ENCODE measurements at places on chromosomes 7 and 10. TPM values are rescaled to one million over a fixed set of nuclear protein-coding genes. Genes with fewer than 3 reads are reported as not detected.
A peak's percentile ranks its signal among the peaks of the same experiment; 100 is the strongest.

The PTF1A gene
- not detected for total RNA-seq

The C10orf105 gene
- total RNA-seq = not detected

The SLC26A5 gene
- total RNA-seq = not detected

The MCM10 gene
- 0.58 TPM for total RNA-seq

GRCh38 chr7:28528899-28529298 lies 116.6 kb downstream of the CREB5 start:
- H3K36me3 ChIP-seq = no peaks in the 10 kb centered on the region
- no peak for DNase-seq
- H3K27ac ChIP-seq = peak overlapping the region; percentile 51
- no peaks in the 10 kb centered on the region for H3K27me3 ChIP-seq
- peaks cover 10% of the 10 kb centered on the region for H3K4me1 ChIP-seq

GRCh38 chr10:1474376-1475097 lies 262.8 kb downstream of the ADARB2 start:
- no peaks in the 10 kb centered on the region for H3K36me3 ChIP-seq
- peaks cover 26% of the 10 kb centered on the region for H3K27me3 ChIP-seq
- no peaks in the 10 kb centered on the region for H3K4me1 ChIP-seq

DNA sequence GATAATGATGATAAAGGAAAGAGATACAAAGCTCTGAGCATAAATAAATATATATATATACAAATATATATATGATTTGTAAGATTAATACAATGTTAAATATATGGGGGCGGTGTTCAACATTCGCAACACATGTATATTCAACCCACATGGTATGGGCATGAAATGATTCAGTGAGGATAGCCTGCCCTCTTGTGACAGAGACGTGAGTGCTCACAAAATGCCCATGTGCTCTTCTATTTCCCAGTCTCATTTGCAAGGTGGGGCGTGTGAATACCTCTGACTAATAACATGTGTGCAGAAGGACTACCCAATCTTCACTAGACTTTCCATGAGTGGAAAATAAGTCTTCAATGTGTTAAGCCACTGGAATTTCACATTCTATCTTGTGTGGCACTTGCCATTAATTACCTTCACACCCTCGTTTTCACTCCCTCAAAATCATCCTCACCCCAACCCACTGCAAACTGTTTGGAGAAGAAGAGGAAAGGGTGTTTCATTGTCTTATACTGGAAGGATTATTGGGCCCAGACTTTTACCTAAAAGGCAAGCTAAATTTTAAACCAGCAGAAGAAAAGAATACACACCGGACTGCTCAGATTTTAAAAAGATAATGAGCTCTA lies 26.9 kb downstream of the ASAH2 start:
- no peak overlapping the region for H3K27ac ChIP-seq
- DNase-seq = no peak
- H3K4me3 ChIP-seq = no peak overlapping the region
- peaks cover 4% of the 10 kb centered on the region for H3K27me3 ChIP-seq
- no peaks in the 10 kb centered on the region for H3K4me1 ChIP-seq
- H3K36me3 ChIP-seq = no peaks in the 10 kb centered on the region

GRCh38 chr10:47166405-47166777 lies 133.6 kb upstream of the GDF10 start:
- peaks cover 10% of the 10 kb centered on the region for H3K27me3 ChIP-seq
- no peaks in the 10 kb centered on the region for H3K36me3 ChIP-seq
- H3K4me1 ChIP-seq = peaks cover 23% of the 10 kb centered on the region
- no peak for DNase-seq
- no peak overlapping the region for H3K27ac ChIP-seq

DNA sequence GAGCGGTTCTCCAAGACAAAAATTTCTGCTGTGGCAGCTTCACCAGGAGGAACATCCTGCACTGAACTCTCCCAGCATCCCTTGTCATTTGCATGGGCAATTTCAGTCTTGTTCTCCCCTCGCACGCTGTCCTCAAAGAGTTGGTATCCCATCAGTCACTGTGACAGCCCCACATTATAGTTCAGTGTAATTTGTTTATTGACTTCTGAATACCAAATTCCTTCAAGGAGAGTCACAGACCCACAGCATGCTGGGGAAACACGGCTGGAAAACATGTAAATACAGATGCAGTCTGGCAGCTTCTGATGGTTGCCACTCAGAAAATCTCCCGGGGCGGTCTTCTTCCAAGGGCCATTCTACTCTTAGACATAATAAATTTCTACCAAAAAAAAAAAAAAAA lies 151.0 kb upstream of the NEBL start:
- no peak overlapping the region for H3K4me3 ChIP-seq
- H3K27ac ChIP-seq = no peak overlapping the region
- no peaks in the 10 kb centered on the region for H3K36me3 ChIP-seq
- H3K4me1 ChIP-seq = peaks cover 5% of the 10 kb centered on the region

GRCh38 chr10:71719042-71719441 lies 536 bp downstream of the C10orf105 start:
- H3K36me3 ChIP-seq = no peaks in the 10 kb centered on the region
- peak; percentile 58 for DNase-seq
- no peak overlapping the region for H3K4me3 ChIP-seq

DNA sequence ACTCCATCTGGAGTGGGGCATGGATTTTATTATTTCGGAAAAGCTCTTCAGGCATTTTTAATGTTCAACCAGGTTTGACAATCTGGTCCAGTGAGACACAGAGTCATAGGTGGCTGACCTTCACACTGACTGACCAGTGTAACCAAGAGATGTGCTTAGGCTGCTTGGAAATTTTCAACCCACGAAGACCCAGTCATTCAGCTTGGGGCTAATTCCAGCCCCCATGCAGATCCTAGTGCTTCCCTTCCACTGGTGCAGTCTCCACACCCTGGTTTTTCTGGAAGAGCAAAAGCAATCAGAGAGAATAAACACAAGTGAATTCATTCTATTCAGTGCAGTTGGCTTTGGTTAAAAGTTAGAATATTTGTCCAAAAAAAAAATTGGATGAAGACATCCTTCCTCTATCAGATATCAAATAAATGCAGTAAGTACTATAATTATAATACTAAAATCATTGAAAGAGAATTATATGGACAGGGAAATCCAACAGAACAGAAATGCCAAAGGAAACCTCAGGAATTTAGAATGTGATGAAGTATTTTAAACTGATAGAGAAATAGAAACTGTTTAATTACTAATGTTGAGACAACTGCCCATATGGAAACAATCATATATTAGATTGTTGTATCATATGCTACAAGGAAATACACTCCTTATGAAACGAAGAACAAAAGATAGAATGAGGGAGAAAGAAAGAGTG lies 178.0 kb downstream of the NPSR1 start:
- no peaks in the 10 kb centered on the region for H3K4me1 ChIP-seq
- DNase-seq = no peak
- no peak overlapping the region for H3K4me3 ChIP-seq
- H3K27me3 ChIP-seq = peaks cover 4% of the 10 kb centered on the region

DNA sequence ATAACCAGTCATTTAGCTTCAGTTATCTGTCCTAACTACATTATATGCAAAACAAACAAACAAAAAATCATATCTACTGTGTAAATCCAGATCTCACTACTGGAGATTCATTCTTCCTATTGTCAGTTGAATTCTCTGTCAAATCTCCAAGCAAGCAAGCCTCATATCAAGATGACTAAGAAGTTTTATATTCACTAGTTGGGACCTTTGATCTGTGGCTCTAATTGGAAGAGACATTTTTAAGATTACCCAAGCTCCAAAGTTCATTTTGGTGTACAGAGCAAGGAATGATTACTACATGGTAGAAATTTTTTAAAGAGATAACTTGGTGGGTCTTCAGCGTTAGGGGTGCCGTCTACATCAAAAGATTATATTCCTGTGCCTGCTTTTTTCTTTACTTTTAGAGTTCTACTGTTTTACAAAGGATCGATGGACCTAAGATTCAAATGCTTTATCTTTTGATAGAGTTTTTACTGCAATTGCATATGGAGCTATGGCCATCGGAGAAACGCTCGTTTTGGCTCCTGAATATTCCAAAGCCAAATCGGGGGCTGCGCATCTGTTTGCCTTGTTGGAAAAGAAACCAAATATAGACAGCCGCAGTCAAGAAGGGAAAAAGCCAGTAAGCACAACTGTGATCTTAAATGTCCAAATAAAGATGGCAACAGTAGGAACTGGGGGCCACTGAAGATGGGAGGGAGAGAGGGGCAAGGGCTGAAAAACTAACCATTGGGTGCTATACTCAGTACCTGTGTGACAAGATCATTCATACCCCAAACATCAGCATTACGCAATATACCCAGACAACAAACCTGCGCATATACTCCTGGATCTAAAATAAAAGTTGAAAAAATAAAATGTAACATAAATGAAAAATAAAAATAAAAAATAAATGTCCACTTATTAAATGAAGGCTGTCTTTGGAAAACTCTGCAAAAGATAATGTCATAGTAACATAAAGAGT lies 47.9 kb downstream of the SP8 start:
- DNase-seq = no peak
- no peaks in the 10 kb centered on the region for H3K27me3 ChIP-seq
- H3K4me1 ChIP-seq = no peaks in the 10 kb centered on the region

DNA sequence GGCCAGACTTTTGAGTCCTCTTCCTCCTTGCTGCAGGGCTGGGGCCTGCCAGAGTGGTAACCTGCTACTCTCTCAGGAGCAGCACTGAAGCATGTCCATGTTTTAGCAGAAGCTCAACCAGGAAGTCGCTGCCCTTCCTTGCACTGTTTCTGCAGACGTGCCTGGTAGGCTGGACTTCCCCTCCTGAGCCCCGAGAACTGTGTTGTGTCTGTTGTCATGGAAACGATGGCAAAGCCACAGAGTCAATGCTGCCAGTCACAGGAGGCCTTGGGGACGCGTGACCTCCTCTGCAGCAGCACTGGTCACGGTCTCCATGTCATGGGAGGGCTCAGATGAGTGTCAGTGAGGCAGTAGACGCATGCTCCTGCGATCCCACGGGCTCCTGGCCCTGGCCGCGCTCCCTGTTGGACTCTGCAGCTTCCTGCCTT lies 145.5 kb downstream of the FANK1 start:
- no peaks in the 10 kb centered on the region for H3K36me3 ChIP-seq
- peak overlapping the region; percentile 24 for H3K27ac ChIP-seq

GRCh38 chr7:139762886-139763285 lies 14.9 kb downstream of the HIPK2 start:
- H3K27ac ChIP-seq = peak overlapping the region; percentile 23
- DNase-seq = no peak

GRCh38 chr7:75928568-75928914 lies 13.6 kb downstream of the POR start:
- no peak overlapping the region for H3K4me3 ChIP-seq
- H3K27me3 ChIP-seq = no peaks in the 10 kb centered on the region
- no peak for DNase-seq
- H3K4me1 ChIP-seq = peaks cover 27% of the 10 kb centered on the region
- H3K36me3 ChIP-seq = no peaks in the 10 kb centered on the region

GRCh38 chr10:70055550-70055949 lies 2.9 kb downstream of the MACROH2A2 start:
- no peaks in the 10 kb centered on the region for H3K36me3 ChIP-seq
- peaks cover 18% of the 10 kb centered on the region for H3K27me3 ChIP-seq
- no peak for DNase-seq
- peaks cover 11% of the 10 kb centered on the region for H3K4me1 ChIP-seq
- H3K27ac ChIP-seq = no peak overlapping the region
- H3K4me3 ChIP-seq = no peak overlapping the region

DNA sequence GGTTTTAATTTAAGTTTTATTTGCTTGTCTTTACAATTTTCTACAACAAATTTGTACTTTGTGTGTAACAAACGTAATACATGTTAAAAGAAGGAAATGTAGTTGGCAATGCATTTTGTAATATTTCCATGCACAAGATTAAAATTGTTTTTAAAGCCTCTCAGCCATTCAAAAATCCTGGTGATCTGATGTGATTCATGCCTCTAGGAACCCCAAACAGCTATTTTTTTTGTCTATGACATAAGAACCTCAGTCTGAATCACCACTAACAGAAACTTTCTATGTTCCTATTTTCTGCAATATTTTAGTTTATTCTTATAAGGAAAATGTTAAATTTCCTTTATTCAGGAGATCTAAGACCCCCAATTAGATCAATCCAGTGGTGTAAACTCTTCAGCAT lies 183.1 kb upstream of the YAE1 start:
- no peaks in the 10 kb centered on the region for H3K4me1 ChIP-seq
- no peak for DNase-seq
- H3K27me3 ChIP-seq = peaks cover 17% of the 10 kb centered on the region
- H3K36me3 ChIP-seq = no peaks in the 10 kb centered on the region
- no peak overlapping the region for H3K27ac ChIP-seq
- no peak overlapping the region for H3K4me3 ChIP-seq

- no peak overlapping the region for H3K4me3 ChIP-seq
- no peak for DNase-seq
- H3K4me1 ChIP-seq = peaks cover 75% of the 10 kb centered on the region
- H3K27ac ChIP-seq = no peak overlapping the region
- no peaks in the 10 kb centered on the region for H3K36me3 ChIP-seq
These were observed 137.3 kb downstream of the CELF2 start for GRCh38 chr10:11154849-11155498.

GRCh38 chr10:72794260-72794659 lies 99.3 kb upstream of the OIT3 start:
- H3K27ac ChIP-seq = no peak overlapping the region
- H3K4me3 ChIP-seq = no peak overlapping the region
- no peak for DNase-seq

GRCh38 chr7:149741629-149742028 lies 31.8 kb downstream of the ZNF467 start:
- H3K4me3 ChIP-seq = peak overlapping the region; percentile 40
- DNase-seq = no peak
- H3K27ac ChIP-seq = peak overlapping the region; percentile 36

GRCh38 chr10:132958883-132959558 lies 16.7 kb upstream of the CFAP46 start:
- H3K36me3 ChIP-seq = no peaks in the 10 kb centered on the region
- DNase-seq = no peak
- no peak overlapping the region for H3K27ac ChIP-seq
- H3K4me1 ChIP-seq = peaks cover 9% of the 10 kb centered on the region
- no peak overlapping the region for H3K4me3 ChIP-seq

GRCh38 chr7:36048902-36049240 lies 104.2 kb upstream of the EEPD1 start:
- H3K4me3 ChIP-seq = no peak overlapping the region
- no peak overlapping the region for H3K27ac ChIP-seq
- DNase-seq = no peak
- peaks cover 62% of the 10 kb centered on the region for H3K4me1 ChIP-seq
- no peaks in the 10 kb centered on the region for H3K27me3 ChIP-seq

DNA sequence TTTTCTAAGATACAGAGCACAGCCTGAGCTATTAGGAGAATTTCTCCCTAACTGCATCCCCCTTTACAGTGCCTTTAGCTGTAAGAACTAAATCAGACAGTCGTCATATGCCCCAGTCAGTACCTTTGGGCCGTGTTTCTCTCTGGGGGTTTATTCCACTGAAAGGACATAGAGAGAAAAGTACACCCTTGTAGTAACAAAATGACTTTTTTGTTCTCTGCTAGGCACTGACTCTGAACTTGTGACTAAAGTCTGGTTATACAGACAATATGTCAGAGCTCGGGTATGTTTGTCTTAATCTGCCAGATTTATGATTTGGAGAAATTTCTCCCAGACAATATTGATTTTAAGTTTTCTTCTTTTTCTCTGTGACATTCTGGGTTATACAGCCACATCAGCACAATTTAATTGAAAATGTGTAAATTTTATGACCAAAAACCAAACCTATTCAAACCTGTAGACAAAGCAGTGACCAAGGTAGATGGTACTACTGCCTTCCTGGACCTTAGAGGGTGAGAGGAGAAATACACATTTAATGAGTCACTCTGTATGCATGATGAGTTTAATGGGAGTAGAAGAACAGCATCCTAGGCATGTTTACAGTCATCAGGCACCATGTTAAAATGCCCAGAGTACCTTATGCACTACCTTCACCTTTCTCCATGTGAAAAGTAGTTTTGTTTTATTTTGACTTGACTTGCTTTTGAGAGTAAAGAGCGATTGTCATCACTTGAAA lies 156.1 kb upstream of the PLXDC2 start:
- H3K27me3 ChIP-seq = no peaks in the 10 kb centered on the region
- H3K36me3 ChIP-seq = no peaks in the 10 kb centered on the region
- H3K27ac ChIP-seq = peak overlapping the region; percentile 22
- peaks cover 18% of the 10 kb centered on the region for H3K4me1 ChIP-seq

Data from heart right ventricle (tissue), 16 donors.